ENCODE measurements at places on chromosomes 3 and 15.

- DNase-seq, result peak; percentile 87
Observed at GRCh38 chr3:129278439-129278965, at the start of gene HMCES. Gene HMCES (plus strand): TSS chr3:129278870. CDS start chr3:129279733, 863 bp downstream.

DNA sequence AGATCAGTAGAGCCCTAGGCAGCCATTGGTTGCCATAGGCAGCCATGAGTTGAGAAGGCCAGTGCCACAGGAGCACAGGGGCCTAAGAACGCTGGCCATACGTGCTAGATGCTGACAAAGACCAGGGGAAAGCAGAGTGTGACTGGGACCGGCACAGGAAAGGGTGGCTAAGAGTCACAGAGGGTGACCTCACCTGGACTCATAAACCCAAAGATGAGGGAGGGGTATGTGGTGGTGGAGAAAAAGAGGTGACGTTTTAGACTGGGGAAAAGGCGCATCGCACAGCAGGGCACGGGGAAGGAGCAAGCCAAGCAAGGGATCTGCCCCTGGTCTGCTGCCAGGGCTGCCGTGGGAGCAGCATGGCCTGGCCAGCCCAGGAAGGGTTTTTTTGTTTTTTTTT lies 122.5 kb downstream of the VGLL4 start:
- DNase-seq, result no peak

- no peak for DNase-seq
Observed at GRCh38 chr15:75008221-75008625, 12.9 kb downstream of the SCAMP5 start.

- no peak for DNase-seq
Observed at GRCh38 chr3:154102225-154102624, 19.0 kb upstream of the ARHGEF26 start.

DNA sequence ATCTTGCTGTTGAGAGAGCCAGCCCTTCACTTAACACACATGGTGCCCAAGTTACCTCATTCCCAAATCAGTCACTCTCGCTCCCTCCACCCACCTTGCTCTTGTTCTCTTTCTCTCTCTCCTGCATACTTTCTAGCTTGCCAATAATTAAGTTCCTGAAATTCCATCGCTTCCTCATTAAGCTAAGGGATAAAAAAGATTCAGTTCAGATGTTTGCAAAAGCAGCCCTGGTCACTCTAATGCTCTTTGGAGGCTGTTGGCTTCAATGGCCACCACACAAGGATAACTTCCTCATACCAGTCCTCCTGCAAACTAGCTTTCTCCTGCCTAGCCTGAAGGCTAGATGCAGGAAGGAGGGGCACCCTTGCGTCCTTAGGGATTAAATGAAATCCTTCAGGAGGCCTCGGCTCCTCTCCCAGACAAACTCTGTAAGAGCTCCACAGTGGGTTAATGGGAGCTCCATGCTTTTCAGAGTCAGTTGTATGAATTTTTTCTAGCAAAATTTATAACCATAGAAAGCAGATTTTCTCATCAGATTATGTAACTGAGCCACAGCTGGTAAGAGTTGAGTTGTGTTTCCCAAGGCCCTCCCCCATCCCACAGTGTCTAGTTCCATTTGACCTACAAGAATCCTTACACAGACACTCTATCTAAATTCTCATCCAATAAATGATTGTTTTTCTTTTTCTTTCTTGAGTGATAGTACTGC lies 176.6 kb upstream of the TRIM42 start:
- DNase-seq, result no peak

GRCh38 chr3:10944866-10945265 lies 47.7 kb upstream of the SLC6A1 start:
- DNase-seq, result no peak

- no peak for DNase-seq
Observed at GRCh38 chr3:42846685-42847522, 28.8 kb downstream of the CYP8B1 start.

DNA sequence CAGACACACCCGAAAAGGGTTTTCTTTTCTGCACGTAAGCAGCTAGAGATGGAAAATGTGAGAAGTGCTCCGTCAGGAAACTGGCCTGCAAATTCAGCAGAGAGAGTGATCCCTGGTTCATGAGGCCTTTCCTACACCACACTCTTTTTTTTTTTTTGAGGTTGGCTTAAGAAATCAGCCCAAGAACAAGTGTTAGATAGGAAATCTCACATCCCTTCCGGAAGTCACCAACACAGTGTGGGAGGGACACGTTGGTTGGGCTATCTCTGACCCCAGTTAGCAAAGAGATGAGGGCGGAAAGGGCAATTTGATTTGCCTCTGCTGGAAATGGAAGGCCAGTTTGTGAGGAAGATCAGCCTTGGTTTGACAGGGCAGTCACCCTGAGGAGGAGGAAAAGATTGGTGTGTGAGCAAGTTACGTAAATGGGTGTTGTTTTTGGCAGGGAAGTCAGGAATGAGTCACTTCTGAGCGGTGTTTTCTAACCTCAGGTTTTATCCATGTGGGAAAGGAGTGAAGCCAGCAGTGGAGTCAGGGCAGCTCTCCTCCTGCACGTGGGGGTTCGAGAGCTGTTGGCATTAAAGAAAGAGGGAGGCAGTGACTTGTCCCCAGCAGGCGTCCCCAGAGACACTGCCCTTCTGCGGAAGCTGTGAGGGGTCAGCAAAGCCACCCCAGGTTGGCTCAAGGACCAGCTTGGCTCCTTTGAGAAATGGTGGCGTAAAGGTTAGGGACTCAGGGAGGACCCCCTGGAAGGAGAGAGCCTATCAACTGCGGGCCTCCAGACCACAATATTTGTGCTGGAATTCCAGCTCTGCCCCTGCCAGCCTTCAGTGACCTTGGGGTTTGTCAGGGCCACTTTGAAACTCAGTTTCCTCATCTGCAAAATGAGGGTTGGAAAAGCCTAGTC lies 237.6 kb upstream of the BHLHE40 start:
- peak; percentile 84 for DNase-seq

DNA sequence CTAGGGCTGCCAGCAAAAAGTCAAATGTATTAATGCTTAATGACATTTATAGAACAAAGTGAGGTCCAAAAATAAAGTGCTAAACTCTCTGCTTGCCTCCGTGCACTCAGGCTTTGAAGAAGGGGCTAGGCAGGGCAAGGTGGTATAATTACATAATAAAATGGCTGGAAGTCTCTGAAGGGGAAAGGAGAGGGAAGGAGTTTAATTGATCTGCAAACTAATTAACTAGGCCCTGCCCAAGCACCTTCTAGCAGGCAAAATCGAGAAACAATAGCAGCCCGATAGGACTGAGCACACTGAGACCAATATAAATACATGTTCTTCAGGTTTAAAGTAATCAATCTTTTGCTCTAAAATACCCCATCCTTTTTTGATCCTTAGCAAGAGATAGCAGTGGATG lies 13.0 kb downstream of the DIS3L start:
- no peak for DNase-seq

- DNase-seq, result peak; percentile 43
Observed at GRCh38 chr3:107643038-107643883, 120.5 kb downstream of the BBX start.

DNA sequence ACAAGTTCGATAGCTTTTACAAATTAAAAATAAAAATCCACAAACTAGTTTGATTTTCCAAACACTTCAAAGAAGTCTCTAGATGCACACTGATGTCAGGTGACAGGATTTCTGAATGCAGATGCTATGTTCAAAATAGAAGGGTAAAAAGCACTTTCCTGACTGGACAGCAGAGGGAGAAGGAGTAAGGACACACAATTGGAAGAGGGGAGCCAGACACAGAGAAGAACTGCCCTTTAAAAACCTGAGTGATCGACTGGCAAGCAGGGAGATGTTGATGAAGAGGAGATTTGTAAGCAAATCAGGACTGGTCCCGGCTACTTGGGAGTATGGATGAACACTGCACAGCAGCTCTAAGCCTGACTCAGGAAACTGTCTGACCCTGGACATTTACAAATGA lies 612.8 kb downstream of the MAGI1 start:
- peak; percentile 63 for DNase-seq

DNA sequence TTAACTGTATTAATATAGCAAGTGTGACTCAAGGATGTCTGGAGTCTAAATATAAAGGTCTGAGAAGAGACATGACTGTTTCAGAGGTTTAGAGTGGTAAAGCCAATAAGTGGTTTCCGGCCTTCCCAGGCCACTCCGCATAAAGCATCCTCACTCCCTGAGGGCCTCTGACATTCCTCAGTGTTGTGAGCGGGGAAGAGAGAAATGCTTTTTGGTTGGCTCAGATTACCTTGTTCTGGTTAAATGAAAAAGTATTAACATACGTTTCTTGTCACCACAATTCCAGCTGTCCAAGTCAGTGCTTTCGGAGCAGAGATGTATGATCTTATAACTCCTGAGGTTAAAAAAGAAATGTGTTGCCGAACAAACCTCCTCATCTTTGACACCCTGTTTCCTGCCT lies 103.8 kb downstream of the RBMS3 start:
- no peak for DNase-seq

- no peak for DNase-seq
Observed at GRCh38 chr3:99895131-99895696, 77.6 kb downstream of the CMSS1 start.

DNA sequence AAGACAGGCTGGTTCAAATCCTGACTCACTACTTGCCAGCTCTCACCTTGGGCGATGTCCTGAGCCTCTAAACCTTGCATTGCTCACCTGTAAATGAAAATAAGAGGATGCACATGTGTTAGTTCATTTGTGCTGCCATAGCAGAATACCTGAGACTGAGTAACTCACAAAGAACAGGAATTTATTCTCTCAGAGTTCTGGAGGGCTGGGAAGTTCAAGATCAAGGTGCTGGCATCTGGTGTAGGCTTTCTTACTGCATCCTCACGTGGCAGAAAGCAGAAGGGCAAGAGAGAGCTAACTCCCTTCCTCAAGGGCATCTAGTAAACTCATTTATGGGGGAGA lies 222.7 kb downstream of the MTHFS start:
- DNase-seq, result no peak

DNA sequence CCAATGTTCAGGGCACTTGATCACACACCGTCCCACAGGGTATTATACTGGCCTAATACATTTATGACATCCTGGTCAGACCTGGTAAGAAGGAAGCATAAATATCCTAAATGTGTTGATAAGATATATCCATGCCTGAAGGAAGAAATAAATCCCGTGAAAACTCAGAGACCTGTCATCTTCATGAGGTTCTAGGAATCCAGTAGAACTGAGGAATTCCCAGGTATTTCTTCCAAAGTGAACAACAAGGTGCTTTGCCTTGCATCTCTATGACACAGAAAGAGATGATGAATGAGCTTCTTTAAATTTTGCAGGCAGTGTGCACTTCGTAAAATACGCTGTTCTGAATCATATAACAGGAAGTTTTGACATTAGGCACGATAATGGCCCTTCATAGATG lies 78.1 kb upstream of the VGLL3 start:
- DNase-seq, result no peak

Measured in SK-MEL-5 (cell line).